ENCODE measurements at places on chromosomes 2 and 18. TPM values are rescaled to one million over a fixed set of nuclear protein-coding genes. Genes with fewer than 3 reads are reported as not detected.

The GNLY gene
- not detected for total RNA-seq

The LIMS3 gene
- total RNA-seq, result 14.2 TPM

The GREB1 gene
- under 0.01 TPM for total RNA-seq

The ATRAID gene
- 166 TPM for total RNA-seq

The KCNG2 gene
- under 0.01 TPM for total RNA-seq

The PLCD4 gene
- 2.2 TPM for total RNA-seq

The ZAP70 gene
- total RNA-seq, result not detected

The INPP4A gene
- 26.8 TPM for total RNA-seq

The PRADC1 gene
- 14.2 TPM for total RNA-seq

The ENOSF1 gene
- total RNA-seq, result 31.1 TPM

The TMEM198 gene
- total RNA-seq, result 2.9 TPM

- DNase-seq, result no peak
Observed at GRCh38 chr18:3059272-3059671, 46.3 kb upstream of the LPIN2 start.

GRCh38 chr18:78641689-78642231, 337.9 kb upstream of the SALL3 start:
- DNase-seq, result no peak

GRCh38 chr2:240310645-240311044, 124.8 kb upstream of the GPC1 start:
- no peak for DNase-seq

- DNase-seq, result peak; percentile 33
Observed at GRCh38 chr2:129923265-129924091, 56.0 kb upstream of the RAB6C start.

DNA sequence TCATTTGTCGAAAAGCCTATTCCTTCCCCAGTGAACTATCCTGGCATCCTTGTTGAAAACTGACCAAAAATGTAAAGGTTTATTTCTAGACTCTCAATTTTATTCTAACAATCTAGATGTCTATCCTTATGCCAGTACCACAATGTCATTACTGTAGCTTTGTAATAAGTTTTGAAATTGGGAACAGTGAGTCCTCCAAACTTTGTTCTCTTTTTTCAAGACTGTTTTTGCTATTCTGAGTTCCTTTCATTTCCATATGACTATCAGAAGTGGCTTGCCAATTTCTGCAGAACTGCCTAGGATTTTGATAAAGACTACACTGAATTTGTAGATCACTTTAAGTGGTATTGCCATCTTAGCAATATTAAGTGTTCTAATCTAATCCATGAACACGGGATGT, 9.7 kb downstream of the STARD7 start:
- no peak for DNase-seq

- DNase-seq, result no peak
Observed at GRCh38 chr2:85183076-85183475, 49.9 kb downstream of the TCF7L1 start.

DNA sequence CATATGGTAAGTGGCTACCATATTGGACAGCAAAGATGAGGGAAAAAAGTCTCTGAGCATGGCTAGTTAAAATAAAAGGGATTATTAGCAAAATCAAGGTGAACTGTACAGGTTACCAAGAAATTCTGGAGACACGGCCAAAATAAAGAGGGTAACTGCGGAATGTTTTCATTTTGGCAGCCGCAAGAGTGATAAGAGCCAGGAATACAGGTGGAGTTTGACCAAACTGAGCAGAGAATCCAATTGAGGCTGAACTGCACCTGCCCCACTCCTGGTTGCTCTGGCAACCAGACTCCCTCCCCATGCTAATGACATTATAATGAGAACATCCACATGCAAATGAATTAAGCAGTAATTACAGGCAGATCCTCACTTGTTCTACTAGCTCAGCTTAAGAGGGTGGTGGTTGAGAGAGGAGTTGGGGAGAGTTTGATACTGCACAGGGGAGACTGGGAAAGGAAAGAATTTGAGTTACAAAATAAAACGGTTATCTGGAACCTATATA, 18.8 kb upstream of the EPHA4 start:
- no peak for DNase-seq

DNA sequence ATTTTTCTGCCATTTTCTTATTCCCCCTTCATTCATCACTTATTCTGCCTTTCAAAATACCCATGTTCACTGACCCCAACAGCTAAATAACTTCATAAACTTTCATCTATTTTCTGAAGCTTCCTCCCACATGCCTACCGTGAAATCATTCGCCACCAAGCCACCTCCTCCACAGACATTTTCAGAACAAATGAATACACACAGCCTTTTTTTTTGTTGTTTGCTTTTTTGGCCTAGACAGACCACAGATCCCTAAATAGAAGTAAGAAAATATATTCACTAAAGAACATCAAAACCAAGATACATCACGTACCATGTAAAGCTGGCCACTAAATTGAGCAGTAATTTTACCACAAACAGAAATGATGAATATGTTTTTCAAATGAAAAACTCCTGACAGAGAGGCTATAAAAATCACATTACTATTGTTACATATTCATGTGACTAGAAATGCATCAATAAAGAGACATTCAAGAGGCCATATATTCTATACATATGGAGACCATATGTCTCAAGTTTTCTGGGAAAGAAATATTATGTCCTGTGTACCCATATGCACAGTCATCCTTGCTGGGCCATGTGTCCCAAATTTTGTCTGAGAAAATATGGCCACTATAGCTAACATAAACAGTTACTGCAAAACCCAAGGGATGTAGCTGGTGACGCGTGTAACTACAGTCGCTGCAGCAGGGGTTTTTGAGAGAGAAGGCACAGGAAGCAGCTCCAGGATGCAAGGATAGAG, 200.3 kb downstream of the FBXO15 start:
- peak; percentile 39 for DNase-seq

DNA sequence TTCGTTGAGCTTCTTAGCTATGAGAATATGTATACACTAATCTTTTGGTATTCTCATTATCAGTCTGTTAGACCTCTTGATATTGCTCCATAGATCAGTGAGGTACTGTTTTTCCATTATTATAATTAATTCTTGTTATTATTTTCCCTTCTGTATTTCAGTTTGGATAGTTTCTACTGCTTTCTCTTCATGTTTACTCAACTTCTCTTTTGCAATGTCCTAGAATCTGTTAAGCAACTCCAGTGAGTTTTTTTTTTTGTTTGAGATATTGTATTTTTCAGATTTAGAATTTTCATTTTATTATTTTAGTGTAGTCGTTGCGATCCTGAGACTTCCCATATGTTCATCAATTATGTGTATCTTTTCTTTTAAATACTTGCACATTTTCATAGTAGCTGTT, 260.8 kb downstream of the SETBP1 start:
- no peak for DNase-seq

GRCh38 chr2:176814740-176815367, 397.7 kb upstream of the HNRNPA3 start:
- DNase-seq, result peak; percentile 33

- no peak for DNase-seq
Observed at GRCh38 chr2:136217996-136218395, 100.0 kb upstream of the CXCR4 start.

GRCh38 chr2:147636886-147637285, 207.9 kb upstream of the ACVR2A start:
- no peak for DNase-seq

GRCh38 chr2:127071901-127072328, 35.0 kb downstream of the BIN1 start:
- DNase-seq, result no peak

DNA sequence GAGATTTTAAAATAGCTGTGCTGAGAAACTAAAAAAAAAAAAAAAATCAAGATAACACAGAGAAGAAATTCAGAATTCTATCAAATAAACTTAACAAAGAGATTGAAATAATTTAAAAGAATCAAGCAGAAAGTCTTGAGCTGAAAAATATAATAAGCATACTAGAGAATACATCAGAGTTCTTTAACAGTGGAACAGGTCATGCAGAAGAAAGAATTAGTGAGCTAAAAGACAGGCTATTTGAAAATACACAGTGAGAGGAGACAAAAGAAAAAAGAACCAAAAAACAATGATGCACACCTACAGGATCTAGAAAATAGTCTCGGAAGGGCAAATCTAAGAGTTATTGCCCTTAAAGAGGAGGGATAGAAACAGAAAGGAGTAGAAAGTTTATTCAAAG, 548.1 kb downstream of the ADCYAP1 start:
- no peak for DNase-seq

DNA sequence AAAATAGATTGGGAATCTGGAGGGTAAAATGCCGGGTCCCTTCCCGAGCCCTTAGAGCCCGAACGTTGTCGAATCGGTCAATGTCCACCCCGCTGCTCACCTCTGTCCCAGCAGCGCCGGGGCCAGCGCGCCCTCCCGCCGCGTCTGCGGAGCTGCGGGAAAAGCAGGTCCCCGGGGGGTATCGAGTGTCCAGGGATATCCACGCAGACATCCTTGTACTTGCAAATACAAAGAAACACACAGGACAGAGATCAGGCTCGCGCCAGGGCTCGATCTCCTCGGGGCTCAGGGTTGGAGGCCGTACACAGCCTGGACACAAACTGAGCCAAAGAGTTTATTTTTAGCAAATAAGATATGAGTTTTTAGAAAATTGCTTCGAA, 2.3 kb upstream of the GATA6 start:
- DNase-seq, result no peak

- DNase-seq, result no peak
Observed at GRCh38 chr18:57154191-57154830, 7.4 kb downstream of the BOD1L2 start.

DNA sequence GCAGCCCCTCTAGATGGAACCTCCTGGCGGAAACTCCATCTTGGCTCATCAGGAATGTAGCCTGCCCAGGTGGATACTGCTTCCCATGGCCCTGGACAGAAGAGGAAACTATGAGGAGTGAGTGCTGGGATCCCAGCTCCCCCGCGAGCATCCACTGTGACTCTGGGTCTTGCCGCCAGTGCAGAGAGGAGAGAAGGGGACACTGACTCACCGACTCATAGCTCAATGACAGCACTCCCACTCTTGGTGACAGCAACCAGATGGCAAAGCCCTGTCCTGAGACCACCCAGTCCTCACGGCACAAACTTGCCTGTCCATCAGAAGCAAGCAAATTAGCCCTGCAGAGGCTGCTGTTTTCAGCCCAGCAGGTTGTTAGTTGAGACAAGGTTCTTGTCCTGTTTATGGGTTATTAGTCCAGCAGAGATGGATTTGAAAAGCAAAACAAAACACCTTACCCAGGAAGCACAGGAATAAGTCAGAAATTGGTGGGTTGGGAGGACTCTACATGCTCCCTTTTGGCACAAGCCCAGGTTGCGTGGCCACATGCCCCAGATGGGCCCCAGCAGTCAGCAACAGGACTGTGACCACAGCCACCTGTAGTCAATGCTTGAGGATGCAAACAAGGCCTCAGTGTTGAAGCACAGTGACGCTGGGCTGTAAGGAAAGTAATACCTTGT, 111.5 kb upstream of the GLI2 start:
- no peak for DNase-seq

DNA sequence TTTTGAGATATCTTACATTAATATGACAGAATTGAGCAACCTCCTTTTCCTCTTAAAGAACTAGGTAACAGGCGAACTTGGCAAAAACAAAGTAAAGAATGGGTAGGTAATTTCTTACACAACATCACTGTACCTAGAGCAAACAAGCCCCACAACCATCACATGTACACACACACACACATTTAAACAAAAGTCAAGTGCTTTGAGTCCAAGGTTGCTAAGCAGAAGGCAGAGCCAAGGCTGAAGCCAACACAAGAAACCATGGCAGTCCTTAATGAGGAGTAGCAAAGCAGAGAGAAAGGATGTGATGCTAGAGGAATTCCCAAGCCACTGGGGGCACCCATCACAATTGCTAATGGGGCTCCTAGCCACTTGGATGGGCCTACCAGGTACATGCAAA, 164.1 kb downstream of the PAX3 start:
- no peak for DNase-seq

GRCh38 chr2:162234620-162235462, 8.4 kb downstream of the FAP start:
- DNase-seq, result no peak

DNA sequence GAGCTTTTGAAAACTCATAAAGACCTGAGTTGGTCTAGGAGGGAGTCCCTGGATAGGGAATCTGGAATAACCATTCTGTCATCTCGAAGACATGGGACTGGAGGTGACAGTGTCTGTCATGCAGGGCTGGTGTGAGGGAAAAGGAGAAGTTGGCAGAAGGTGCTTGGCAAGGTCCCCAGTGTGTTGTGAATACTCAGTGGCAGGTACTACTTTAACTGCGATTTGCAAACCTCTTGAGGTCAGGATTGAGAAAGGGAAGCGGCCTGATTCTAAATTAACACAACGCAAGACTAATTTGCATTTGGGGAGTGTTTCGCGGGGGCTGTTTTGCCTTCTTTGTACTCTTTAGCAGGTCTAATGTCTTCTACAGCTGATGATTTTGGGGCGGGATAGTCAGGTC, 77.0 kb upstream of the TMEM200C start:
- DNase-seq, result no peak

GRCh38 chr2:224009605-224010315, 29.3 kb downstream of the SERPINE2 start:
- DNase-seq, result peak; percentile 57

DNA sequence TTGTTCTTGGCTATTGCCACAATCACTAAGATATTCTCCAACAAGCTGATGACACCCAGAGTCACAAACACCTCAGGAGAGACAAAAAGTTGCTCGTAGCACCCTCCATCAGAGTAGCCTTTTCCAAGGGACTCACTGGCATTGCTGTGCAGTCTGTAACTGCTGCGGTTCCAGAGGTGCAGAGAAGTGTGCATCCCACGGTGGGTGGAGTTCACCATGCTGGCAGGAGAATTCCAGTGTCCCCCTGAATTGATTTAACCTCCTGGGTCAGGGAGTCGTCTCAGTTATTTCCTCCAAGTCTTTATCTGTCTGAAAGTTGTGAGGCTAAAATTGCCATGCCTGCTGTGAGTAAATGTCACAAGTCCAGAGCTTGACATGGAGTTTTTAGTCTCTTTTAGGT, 443 bp downstream of the MC4R start:
- DNase-seq, result no peak

DNA sequence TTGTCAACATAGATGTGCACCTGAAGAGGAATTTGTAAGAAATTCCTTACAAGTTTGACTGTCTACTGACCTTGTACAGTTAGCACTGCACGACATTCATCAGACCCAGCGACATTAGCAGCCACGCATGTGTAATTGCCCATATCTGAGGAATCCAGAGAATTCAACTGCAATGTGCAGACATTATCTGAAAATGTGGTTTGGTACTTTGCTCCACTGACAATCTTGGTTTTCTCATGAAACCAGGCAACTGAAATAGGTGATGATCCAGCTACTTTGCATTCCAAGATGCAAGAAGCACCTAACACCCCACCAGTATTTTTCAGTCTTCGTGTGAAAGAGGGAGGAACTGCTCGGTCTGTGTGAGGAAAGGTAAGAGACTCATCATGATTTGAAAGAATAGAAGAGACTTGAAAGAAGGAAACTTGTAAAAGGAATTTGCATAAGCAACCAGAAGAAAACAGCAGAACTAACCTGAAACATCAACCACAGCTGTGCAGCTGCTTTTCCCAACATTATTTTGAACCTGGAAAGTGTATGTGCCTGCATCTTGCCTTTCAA, 83.4 kb downstream of the TTN start:
- DNase-seq, result no peak

DNA sequence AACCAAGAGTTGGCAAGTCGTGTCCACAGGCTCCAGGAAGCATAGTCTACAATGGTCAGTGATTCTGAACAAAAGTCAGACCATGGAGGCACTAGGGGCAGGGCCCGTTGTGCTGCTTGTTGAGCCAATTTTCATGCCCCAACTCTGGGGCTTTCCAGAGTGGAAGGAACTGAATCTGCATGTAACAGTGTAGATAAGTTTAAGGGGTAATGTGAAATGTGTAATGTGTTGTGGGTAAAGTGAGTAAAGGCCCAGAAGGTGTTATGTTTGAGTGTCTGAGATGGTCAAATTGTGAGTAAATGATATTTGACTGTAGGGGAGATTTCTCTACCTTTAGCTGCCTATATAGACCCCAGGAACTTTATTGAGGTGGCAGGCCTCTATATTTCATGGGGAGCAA, 1336.5 kb upstream of the SLC39A10 start:
- DNase-seq, result no peak
